ENCODE measurements at places on chromosomes 2 and 18.

DNA sequence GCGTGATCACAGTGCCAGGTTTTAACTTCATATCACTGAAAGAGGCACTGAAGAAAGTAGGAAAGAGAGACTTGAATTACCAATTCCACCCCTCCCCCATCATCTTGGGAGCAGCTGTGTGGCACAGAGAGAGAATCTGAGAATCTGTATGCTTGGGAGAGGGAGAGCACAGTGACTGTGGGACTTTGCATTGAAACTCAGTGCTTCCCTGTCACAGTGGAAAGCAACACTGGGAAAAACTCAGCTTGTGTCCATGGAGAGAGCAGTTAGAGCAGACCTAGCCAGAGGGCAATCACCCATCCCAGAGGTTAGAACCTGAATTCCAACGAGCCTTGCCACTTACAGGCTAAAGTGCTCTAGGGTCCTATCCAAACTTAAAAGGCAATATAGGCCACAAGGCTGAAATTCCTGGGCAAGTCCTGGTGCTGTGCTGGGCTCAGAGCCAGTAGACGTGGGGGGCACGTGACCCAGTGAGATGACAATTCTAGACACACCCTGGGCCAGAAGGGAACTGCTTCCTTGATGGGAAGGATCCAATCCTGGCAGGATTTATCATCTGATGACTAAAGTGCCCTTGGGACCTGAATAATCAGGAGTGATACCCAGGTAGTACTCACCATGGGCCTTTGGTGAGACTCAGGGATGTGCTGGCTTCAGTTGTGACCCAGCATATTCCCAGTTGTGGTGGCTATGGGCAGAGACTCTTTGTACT is 15.5 kb upstream of the ABCB11 start:
- DNase-seq, result no peak

GRCh38 chr2:239780236-239780994 is 244.7 kb downstream of the NDUFA10 start:
- DNase-seq, result no peak

DNA sequence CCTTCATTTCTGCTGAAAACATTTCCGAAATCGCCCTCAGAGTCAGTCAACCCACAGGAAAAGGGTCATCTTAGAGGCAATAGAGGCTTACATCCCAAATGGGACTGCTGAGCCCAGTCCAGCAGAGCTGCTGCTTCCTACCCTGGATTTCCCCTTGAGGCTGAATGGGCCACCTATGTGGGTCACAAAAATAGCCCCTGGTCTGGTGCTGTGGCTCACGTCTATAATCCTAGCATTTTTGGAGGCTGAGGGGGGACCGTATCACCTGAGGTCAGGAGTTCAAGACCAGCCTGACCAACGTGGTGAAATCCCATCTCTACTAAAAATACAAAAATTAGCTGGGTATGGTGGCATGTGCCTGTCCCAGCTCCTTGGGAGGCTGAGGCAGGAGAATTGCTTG is 49.3 kb downstream of the ADNP2 start:
- no peak for DNase-seq

- DNase-seq, result no peak
Observed at GRCh38 chr2:37993143-37993542, 68.1 kb downstream of the RMDN2 start.

DNA sequence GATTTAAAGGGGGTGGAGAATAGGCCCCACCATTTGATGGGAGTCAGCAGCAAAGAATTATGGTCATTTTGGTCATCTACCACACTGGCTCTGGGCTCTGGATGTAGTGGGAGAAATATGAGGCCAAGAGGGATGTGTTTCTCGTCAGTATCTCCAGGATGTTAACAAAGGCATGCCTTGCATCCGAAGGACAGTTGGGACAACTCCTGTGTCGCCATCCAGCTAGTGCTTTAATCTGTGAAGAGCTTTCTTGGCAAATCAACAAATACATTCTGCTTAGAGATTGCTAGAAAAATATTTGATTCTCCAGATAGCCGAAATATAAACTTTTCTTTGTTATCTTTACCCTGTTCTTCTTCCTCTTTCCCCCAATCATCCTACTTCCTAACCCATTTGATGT is 287.1 kb upstream of the TNP1 start:
- no peak for DNase-seq

- no peak for DNase-seq
Observed at GRCh38 chr2:120133572-120134244, 89.5 kb downstream of the TMEM185B start.

- no peak for DNase-seq
Observed at GRCh38 chr2:150693556-150693955, 206.1 kb upstream of the RND3 start.

DNA sequence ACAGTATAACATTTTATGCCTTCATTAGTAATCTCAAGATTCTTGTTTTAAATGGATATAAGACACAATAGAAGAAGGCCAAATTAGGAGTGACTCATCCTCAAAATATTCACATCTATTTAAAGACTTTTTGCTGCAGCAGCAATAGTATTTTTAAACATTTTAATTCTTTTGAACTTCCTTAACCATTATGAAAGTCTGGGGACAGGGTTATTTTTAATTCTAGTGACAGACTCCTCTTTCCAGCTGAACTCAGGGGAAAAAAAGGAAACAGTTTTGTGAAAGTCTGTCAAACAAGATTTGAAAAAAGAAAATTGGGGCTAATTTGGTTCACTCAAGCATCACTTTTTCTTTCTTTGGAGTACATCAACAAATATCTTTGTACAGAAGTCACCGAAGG is 541.8 kb downstream of the NUP35 start:
- no peak for DNase-seq

GRCh38 chr2:100176925-100177324 is 34.5 kb upstream of the AFF3 start:
- DNase-seq, result no peak

DNA sequence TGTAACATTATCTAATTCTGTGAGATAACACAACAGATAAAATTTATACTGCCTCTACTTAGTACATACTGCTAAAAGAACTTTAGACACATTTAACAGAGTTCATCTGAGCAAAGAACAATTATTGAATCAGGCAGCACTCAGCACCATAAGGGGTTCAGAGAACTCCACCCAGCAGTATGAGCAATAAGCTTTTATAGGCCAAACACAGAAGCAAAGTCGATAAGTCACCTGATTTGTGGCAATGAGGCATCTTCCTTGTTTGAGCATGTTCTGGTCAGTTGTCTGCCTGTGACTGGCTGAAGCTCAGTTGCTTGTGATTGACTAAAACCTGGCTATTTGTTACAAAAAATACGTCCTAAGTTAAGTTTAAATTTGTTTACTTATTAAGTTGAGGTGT is 746.1 kb upstream of the DDX18 start:
- DNase-seq, result no peak

- DNase-seq, result no peak
Observed at GRCh38 chr2:98872526-98872925, 63.5 kb downstream of the CRACDL start.

GRCh38 chr2:18474700-18475099 is 85.8 kb downstream of the RDH14 start:
- DNase-seq, result no peak

- DNase-seq, result no peak
Observed at GRCh38 chr2:209044307-209044706, 379.5 kb upstream of the MAP2 start.

DNA sequence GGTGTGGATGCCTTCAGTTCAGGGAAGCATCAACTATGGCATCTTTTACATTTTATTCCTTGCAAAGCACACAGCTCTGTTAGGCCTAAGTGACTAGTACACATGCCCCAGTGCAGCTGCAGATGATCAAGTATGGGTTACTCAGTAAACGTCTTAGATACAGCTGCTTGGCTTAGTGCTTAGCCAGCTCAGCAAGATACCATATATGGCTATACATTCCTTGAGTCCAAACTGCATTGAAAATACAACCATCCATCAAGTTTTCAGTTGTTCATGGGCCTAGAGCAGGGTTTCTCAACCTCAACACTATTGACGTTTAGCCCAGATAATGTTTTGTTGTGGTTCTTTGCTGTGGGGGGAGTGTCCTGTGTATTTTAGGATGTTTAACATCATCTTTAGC is 769.9 kb downstream of the TSN start:
- no peak for DNase-seq

GRCh38 chr18:526681-527080 is 26.2 kb upstream of the COLEC12 start:
- DNase-seq, result no peak

GRCh38 chr18:79888016-79888415 is 63.4 kb downstream of the SLC66A2 start:
- DNase-seq, result no peak

- no peak for DNase-seq
Observed at GRCh38 chr2:12596771-12597170, 120.0 kb upstream of the TRIB2 start.

DNA sequence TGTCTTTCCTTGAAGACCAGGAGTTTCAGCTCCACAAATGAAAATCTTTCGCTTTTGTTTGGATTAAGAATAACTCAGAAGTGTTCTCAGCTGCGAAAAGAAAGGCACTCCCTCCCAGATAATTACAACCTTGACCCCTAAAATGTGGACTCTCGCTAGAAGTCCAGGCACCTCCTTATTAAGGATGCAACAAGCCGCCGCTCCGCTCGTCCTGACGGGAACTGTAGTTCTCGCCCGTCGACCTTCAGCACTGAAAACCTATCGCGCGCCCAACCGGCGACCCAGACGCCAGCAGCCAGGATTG is 559 bp downstream of the IMMT start:
- no peak for DNase-seq

DNA sequence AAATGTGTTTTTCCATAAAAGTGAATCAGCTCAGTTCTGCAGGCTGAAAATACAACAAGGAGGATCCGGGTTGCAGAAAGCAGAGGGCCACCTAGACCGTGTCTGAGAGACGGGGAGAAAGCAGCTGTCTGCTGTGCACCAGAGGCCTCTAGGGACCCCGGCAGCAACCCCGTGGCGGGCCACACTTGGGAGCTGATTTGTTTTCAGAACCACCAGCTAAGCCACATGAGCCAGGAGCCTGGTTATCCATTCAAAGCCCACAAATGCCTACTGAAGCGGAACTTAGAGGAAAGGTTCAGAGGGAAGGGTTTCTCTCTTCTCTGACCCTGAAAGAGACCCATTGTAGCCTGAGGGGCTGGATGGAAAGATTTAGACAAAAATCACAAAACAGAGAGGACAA is 28.4 kb upstream of the ID2 start:
- no peak for DNase-seq

GRCh38 chr2:182636699-182637098 is 79.4 kb upstream of the DNAJC10 start:
- no peak for DNase-seq

- DNase-seq, result no peak
Observed at GRCh38 chr18:58534535-58535301, 94.2 kb downstream of the ALPK2 start.

GRCh38 chr2:39881948-39882347 is 102.9 kb upstream of the THUMPD2 start:
- DNase-seq, result no peak

GRCh38 chr2:187986390-187987105 is 305.1 kb upstream of the GULP1 start:
- DNase-seq, result no peak

DNA sequence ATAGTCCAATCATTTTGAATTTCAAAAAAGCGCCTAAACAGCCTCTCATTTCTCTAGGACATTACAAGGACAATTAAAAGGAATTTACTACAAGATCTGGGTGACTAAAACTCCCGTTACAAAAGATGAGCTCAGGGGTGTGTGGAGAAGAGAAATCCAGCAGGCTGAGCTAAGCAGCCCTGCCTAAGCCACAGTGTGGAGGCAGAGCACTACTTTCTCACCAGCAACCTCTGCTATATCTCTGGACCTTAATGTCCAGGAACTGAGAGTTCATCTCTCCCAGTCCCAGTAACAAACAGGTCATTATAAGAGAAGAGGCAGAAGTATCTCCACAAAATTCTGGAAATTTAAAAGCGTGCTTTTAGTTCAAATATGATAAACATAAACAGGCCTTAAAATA is 18.9 kb upstream of the ANKRD62 start:
- DNase-seq, result no peak

DNA sequence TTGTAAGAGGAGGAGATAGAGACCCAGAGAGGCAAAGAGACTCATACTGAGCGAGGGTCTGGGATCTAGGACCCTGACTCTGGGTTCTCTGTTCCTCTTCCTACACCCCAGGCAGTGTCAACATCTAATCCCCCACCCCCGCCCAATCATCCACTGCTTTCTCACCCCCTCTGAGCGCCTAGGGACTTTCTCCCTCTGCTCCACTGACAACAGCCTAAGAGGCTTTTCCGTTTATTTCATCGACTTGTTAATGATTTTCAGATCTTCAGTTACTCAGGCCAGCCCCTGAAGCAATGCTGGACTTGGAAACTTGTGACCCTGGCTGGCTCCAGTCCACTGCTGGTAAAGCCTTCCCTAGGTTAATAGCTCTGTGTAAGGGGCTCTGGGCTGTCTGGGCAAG is 65.1 kb downstream of the TFCP2L1 start:
- no peak for DNase-seq

GRCh38 chr2:55364189-55365055 is 55.2 kb downstream of the CCDC88A start:
- DNase-seq, result no peak

GRCh38 chr2:65256054-65256453 is 28.4 kb downstream of the ACTR2 start:
- DNase-seq, result no peak

DNA sequence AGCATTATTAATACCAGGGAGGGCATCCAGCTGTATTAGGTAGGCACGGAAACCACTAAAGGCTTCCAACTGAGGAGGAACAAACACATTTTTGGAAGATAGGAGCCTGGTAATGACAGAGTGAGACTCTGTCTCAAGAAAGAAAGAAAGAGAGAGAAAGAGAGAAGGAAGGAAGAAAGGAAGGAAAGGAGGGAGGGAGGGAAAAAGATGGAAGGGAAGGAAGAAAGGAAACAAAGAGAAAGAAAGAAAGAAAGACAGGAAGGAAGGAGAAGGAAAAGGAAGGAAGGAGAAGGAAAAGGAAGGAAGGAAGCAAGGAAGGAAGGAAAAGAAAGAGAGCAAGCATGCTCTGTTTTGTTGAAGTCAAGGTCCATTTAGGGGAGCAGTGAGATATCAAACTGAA is 103.8 kb upstream of the RFX8 start:
- DNase-seq, result no peak

DNA sequence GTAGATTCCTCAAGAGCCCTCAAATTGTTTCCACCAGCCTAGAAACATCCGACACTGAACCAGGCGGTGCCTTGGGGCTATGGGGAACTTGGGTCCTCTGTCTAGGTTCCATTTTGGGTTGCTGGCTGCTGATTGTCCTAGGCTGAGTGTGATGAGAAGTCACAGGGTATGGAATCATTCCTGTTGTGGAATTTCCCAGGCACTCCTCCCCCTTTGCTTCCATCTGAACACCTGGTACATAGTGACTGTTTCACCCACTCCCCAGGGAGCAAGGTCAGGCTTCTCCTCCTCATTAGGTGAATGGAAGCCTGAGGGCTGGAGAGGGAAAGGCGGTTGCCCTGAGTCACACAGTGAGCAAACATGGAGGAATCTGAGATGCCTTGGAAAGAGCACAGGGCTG is 4.5 kb downstream of the KIF3C start:
- DNase-seq, result no peak

GRCh38 chr18:48168861-48169260 is 238.4 kb upstream of the SMAD2 start:
- DNase-seq, result no peak

Measured in stimulated activated CD8-positive, alpha-beta memory T cell treated with anti-CD3 and anti-CD28 coated beads, Interleukin-4, amount 100 ng/mL, for 24 hours (primary cell).